GM23248 (cell line): ENCODE measurements at places on chromosomes 16 and 17. TPM values are rescaled to one million over a fixed set of nuclear protein-coding genes. Genes with fewer than 3 reads are reported as not detected.

CDRT15L2 gene
- total RNA-seq = not detected in 2 replicates

TBC1D3C gene
- total RNA-seq = not detected in 2 replicates

ITGAE gene
- total RNA-seq = 11.8 and 23.3 TPM in 2 replicates

- H3K4me3 ChIP-seq = no peak overlapping the region
- peaks cover 22% of the 10 kb centered on the region; the same call in 1 of the 2 replicates for H3K36me3 ChIP-seq
- no peaks in the 10 kb centered on the region for H3K27me3 ChIP-seq
These were observed 31.1 kb upstream of the CARMIL2 start for GRCh38 chr16:67613808-67614207.

- peak within 1 kb of the TSS; percentile 55 for H3K27ac ChIP-seq
- DNase-seq = peak; percentile 92
- H3K4me3 ChIP-seq = peak within 1 kb of the TSS; percentile 90
- H3K27me3 ChIP-seq = no peaks in the 10 kb centered on the region
These were observed at the start of gene NXN for GRCh38 chr17:979539-980405. Gene NXN (minus strand): TSS chr17:979776.

- H3K36me3 ChIP-seq = no peaks in the 10 kb centered on the region; the same call in 1 of the 2 replicates
- H3K4me1 ChIP-seq = no peaks in the 10 kb centered on the region
- H3K4me3 ChIP-seq = no peak overlapping the region
- DNase-seq = no peak
- no peak overlapping the region for H3K27ac ChIP-seq
These were observed 102.9 kb upstream of the NPEPPS start for GRCh38 chr17:47427985-47428384.

GRCh38 chr17:64519601-64520000, 12.8 kb downstream of the CEP95 start:
- no peaks in the 10 kb centered on the region for H3K4me1 ChIP-seq
- H3K36me3 ChIP-seq = peaks cover 63% of the 10 kb centered on the region
- DNase-seq = no peak
- no peak overlapping the region for H3K4me3 ChIP-seq

DNA sequence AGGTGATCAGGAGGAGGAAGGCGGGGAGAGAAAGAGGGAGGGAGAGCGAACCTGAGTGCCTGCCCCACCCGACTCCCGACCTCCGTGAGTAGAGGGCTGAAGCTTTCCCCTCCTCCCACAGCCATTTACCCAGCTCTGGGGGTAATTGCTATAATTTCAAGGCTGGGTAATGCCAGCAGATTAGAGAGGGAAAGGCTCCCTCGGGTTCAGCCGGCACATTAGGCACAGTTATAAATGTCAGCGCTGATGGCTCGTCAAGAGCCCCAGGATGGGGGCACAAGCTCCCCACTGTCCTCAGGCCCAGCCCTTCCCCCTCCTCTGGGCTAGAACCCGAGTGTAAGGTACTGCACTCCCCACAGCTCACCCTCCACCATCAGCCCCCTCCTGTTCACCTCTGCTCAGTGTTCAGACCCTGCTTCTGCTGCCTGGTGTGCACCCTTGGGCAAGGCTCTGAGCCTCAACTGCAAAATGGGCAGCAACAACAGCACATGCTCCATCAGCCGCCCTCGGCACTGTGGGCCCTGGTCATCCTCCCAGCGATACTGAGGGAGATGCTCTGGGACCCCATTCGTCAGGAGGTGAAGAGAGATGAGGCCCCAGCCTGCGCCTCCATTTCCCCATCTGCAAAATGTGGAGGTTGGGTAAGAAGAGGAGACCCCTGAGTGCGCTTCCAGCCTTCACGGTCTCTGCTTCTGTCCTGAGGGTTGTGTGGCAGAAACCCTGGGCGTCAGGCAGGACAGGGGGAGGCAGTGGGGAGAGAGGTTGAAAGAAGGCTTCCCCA, 77.2 kb downstream of the NT5M start:
- no peaks in the 10 kb centered on the region for H3K36me3 ChIP-seq
- no peak overlapping the region for H3K27ac ChIP-seq
- no peak overlapping the region for H3K4me3 ChIP-seq
- H3K4me1 ChIP-seq = peaks cover 7% of the 10 kb centered on the region
- DNase-seq = no peak

- no peaks in the 10 kb centered on the region for H3K36me3 ChIP-seq
- DNase-seq = no peak
- no peak overlapping the region for H3K27ac ChIP-seq
- no peaks in the 10 kb centered on the region for H3K27me3 ChIP-seq
- H3K4me1 ChIP-seq = no peaks in the 10 kb centered on the region; the same call in 1 of the 2 replicates
These were observed 139.4 kb downstream of the CCDC182 start for GRCh38 chr17:57605675-57606105.
